Activated naive CD8-positive, alpha-beta T cell treated with anti-CD3 and anti-CD28 coated beads, Interleukin-2, amount 10 ng/mL, durations not matched to agents 7 days and 5 days (primary cell): ENCODE measurements at places on chromosomes 7 and 10.

DNA sequence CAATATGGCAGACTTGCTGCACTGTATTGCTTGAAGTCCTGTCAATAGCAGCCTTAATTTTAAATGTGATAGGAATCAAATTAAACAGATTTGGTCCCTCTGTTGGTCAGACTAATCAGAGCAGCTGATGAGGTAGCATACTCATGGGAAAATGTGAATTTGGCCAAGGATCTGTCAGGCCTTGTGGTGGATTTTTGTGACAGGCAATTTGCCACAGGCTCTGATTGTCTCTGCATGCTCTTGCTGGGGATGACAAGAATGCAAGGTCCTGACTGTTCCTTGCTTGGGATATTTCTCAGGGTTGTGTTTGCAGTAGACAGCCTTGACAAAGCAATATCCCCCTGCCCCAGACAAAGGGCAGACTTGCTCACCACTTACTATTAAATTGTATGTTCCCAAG, 41.5 kb upstream of the GARS1 start:
- no peak for DNase-seq

DNA sequence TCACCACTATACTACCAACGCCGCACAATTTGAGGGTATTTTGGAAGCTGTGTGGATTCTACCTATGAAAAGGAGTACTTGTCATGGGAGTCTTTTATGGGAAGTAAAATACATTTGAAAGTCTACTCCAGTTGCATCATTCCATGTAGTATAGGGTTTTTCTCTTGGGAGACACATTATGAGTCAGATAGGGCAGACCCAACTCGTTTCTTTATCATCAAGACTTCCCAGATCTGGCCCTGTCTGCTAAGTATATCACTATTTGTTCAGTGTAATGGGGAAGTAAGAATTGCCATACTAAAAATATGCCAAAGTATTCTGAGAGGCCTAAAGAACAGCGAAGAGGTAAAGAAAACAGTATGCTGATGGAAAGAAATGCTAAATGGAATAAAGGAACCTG, 144.2 kb downstream of the SPAG6 start:
- no peak for DNase-seq

- DNase-seq: no peak
Observed at GRCh38 chr10:62043421-62044021, 142.0 kb downstream of the ARID5B start.

DNA sequence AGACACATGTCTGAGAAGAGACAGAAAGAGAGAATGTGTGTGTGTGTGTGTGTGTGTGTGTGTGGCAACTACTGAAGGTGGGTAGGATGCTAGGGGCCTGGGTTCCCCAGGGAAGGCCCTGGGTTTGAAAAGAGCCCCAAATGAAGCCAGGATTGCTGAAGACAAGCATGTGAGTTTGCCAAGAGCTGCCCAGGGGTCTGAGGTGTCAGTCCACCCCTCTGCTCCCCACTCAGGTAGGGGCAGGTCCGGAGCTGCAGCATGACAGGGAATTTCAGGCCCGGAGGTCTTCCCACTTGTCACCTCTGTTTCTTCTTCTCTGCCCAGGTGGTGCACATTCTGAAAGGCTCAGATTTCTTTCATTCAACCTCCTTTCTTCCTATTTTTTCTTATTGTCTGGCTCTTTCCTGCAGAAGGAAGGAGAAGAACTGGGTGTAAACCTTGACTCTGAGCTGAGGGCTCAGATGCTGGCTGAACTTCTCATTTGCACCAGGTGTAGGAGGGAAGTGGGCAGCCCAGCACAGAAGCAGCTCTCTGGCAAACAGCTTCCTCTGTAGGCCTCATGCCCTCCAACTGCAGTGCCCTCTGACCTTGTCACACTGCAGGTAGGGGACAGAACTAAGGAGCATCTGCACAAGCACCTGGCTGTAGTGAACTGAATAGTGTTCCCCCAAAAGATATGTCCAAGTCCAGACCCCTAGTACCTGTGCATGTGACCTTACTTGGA, 79.6 kb upstream of the LRRC4 start:
- DNase-seq: no peak

DNA sequence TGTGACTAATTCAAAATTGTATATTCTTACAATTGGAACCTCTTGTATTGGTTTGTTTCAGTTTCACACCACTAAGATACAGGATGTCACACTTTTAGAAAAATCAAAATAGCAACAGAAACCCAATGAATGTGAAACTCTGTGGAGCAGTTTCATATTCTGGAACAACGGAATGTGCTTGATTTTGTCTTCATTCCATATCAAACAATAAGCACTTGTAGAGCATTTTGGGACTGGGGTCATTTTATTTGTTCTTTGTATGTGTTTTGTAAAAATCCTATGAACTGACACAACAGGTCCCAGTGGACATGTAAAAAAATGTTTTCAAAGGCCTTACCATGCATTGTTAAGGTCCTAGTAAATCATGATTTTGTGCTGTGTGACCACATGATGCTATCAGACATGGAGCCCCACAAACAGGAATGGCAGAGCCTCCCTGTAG, 123.1 kb downstream of the DKK1 start:
- DNase-seq: no peak

- no peak for DNase-seq
Observed at GRCh38 chr10:128217136-128217535, 90.9 kb upstream of the MKI67 start.

DNA sequence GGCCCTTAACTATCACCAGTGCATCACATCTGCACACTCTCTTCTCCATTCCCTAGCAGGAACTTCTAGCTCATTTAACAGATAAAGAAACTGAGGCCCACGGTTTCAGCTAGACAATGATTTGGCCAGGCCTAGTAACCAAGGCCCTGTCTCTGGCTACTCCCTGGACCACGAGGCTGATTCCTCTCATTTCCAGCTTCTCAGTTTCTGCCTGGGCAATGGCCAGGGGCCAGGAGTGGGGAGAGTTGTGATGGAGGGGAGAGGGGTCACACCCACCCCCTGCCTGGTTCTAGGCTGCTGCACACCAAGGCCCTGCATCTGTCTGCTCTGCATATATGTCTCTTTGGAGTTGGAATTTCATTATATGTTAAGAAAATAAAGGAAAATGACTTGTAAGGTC, 13.5 kb downstream of the AQP1 start:
- no peak for DNase-seq

GRCh38 chr10:80281292-80281691, 8.2 kb downstream of the MAT1A start:
- no peak for DNase-seq

DNA sequence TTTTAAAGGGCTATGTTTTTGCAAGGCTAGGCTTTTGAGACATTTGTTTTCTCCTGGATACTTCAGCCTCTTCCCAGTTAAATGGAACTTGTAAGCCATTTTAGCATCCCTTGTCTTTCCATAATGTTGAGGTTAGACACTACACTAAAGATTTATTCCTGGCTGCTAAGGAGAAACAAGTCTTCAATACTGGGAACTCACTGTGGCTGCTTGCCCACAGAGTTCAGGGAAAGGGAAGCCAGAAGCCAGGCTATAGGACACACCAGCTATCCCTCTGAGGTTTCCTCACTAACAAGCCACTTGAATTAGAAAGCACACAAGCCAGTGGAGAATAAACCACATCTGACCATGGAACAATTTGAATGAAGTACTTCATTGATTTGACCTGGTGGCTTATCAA, 421.7 kb upstream of the CHRM2 start:
- DNase-seq: no peak

GRCh38 chr10:47019155-47020145, 108.2 kb downstream of the PTPN20 start:
- no peak for DNase-seq

DNA sequence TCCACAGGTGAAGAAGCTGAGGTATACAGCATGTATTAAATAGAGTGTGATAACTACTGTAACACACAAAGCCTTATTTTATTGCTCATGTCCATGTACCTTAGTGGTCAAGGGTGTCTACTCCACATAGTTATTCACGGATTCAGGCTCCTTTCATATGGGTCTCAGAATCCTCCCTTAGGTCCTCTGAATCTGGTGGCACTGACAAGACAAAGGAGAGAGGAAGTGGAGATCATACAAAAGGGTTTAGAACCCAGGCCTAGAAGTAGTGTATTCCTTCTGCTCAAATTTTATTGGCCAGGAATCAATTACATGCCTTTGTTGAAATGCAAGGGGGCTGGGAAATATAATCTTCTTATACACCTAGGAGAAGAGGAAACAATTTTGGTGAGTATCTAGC, 164.6 kb downstream of the PTEN start:
- no peak for DNase-seq

- no peak for DNase-seq
Observed at GRCh38 chr10:44806950-44807349, 104.2 kb upstream of the TMEM72 start.

- DNase-seq: no peak
Observed at GRCh38 chr10:97361537-97361901, 27.0 kb upstream of the FRAT2 start.

- DNase-seq: no peak
Observed at GRCh38 chr10:97598407-97599271, 9.1 kb downstream of the C10orf62 start.

DNA sequence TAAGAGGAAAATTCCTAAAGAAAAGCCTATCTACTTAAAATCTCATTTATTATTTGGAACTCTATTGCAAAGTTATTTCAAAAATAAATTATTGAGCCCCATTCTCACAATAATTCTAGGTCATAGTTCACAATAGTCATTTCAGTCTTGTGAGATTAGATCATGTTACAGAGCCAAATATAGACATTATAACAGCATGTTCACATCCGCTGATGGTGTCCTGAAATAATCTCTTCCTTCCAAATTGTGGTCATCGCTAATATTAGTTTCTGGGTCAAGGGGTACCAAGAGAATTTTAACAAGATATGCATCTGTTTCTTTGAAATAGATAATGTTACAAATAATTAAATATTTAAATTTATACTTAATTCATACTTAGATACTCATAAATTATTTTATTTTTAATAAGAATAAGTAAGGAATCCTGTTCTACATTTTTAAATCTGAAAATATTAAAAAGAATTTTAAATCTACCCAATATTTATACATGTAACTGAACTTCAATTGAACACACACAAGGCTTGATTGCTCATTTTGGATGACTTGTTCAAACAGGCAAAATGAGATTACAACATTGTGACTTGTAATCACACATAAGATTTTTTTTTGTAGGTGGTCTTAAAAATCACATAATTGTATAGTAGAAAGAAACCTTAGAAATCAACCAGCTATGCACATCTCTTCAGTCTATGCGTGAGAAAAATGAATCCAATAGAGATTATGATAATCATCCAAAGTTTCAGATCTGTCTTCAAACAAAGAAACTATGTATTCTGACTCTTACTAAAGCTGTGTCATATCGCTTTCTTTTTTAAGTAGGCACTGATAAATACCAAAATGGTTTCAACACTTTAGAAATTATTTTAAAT, 13.1 kb downstream of the GNAT3 start:
- no peak for DNase-seq

GRCh38 chr10:100303724-100304319, 17.3 kb upstream of the BLOC1S2 start:
- DNase-seq: no peak
